Natural killer cell treated with Interleukin-12 subunit alpha and Interleukin-12 subunit beta and Interleukin-15 and Interleukin-18, amount 100 ng/mL, for 72 hours (primary cell): ENCODE measurements at places on chromosomes 6 and 20. TPM values are rescaled to one million over a fixed set of nuclear protein-coding genes. Genes with fewer than 3 reads are reported as not detected.
A peak's percentile ranks its signal among the peaks of the same experiment; 100 is the strongest.

The SEC23B gene
- 123 TPM for total RNA-seq

- peaks cover 4% of the 10 kb centered on the region for H3K36me3 ChIP-seq
- H3K27me3 ChIP-seq: peaks cover 29% of the 10 kb centered on the region
- H3K4me1 ChIP-seq: peaks cover 10% of the 10 kb centered on the region
- no peak for DNase-seq
- peak overlapping the region; percentile 40 for H3K27ac ChIP-seq
Measured at GRCh38 chr6:122790423-122791309, 1.6 kb downstream of the SMPDL3A start.

DNA sequence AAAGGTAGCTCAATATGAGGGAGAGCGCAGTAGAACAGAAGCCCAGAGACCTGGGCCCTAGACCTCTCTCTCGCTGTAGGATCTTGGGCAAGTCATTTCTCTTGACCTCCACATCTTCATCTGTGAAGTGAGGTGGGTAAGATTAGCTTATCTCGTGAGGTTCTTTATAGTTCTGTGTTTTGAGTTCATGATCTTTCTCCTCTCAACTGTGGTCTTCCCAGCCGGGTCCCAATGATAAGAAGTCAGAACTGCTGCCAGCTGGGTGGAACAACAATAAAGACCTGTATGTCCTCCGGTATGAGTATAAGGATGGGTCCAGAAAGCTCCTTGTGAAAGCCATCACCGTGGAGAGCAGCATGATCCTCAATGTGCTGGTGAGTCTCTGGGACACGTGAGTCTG, 6.9 kb downstream of the PSMF1 start:
- no peaks in the 10 kb centered on the region for H3K27me3 ChIP-seq
- no peak for DNase-seq
- H3K36me3 ChIP-seq: peaks cover 44% of the 10 kb centered on the region
- H3K27ac ChIP-seq: no peak overlapping the region
- peaks cover 34% of the 10 kb centered on the region for H3K4me1 ChIP-seq

The TNNC2 gene
- total RNA-seq: not detected

The CDK19 gene
- total RNA-seq: 15.0 TPM

GRCh38 chr6:111832833-111833418, 40.3 kb downstream of the FYN start:
- H3K36me3 ChIP-seq: peaks cover 11% of the 10 kb centered on the region
- H3K4me3 ChIP-seq: peak overlapping the region; percentile 72
- peaks cover 71% of the 10 kb centered on the region for H3K4me1 ChIP-seq
- peak overlapping the region; percentile 88 for H3K27ac ChIP-seq

The ERVFRD-1 gene
- not detected for total RNA-seq

The SYNDIG1 gene
- not detected for total RNA-seq

DNA sequence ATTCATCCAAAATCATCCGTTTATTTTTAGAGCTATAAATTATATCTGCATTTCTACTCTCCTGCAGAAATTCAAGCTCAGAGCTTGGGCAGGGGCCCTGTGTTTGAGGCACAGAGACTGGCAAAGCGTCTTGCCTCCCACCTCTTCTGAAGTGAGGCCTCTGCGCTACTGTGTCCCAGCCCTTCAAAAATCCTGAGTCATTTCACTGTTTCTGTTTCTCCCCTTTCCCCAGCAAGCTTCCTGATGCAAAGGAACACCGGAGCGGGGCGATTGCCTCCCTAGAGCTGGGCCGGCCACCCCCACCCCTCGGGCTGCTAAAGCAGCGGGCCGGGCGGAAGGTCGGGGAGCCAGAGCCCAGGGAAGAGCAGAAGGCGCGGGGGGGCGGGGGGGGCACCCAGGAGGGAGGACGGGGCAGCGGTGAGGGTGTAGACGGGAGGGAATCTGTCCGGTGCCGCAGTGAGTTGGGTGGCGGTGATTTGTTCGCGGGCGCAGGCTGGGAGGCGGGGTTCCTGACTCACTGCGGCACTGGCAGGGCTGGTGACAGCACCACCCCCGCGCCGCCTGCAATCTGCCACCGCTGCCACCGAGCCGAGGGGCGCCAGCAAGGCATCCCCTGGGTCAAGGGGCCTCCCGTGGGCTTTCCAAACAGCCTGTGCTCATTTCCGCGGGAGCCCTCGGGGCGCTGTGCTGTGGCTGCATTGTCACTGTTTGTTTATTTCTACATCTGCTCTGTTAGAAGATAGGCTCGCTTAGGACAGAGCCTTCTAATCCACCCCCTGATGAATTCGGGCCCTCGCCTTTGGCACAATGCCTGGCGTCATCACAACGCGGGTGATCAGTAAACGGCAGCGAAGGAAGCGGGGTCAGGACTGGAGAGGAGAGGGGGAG, 46.5 kb upstream of the SNAP25 start:
- peak overlapping the region; percentile 73 for H3K27ac ChIP-seq
- peak; percentile 75 for DNase-seq
- peaks cover 28% of the 10 kb centered on the region for H3K27me3 ChIP-seq
- H3K36me3 ChIP-seq: no peaks in the 10 kb centered on the region
- H3K4me1 ChIP-seq: peaks cover 6% of the 10 kb centered on the region
- H3K4me3 ChIP-seq: peak overlapping the region; percentile 76

DNA sequence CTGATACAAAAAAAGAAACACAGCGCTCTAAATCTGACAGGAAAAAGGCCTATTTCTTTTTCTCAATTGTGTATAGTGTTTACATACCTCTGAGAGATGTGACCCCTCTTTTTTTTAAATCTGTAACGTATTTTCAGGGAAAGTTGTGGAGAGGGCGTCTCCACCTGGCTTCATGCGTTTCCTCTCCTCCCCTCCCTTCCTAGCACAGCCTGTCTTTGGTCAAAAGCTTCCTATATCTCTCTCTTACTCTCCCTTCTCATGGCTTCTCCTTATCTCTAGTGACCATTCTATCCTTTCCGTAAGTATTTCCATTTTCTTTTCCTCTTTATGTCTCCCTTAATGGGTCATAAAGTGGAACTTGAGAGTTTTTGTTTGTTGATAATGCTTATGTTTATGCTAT, 458.9 kb downstream of the HACE1 start:
- no peak overlapping the region for H3K4me3 ChIP-seq
- no peaks in the 10 kb centered on the region for H3K4me1 ChIP-seq
- DNase-seq: no peak
- no peaks in the 10 kb centered on the region for H3K27me3 ChIP-seq

DNA sequence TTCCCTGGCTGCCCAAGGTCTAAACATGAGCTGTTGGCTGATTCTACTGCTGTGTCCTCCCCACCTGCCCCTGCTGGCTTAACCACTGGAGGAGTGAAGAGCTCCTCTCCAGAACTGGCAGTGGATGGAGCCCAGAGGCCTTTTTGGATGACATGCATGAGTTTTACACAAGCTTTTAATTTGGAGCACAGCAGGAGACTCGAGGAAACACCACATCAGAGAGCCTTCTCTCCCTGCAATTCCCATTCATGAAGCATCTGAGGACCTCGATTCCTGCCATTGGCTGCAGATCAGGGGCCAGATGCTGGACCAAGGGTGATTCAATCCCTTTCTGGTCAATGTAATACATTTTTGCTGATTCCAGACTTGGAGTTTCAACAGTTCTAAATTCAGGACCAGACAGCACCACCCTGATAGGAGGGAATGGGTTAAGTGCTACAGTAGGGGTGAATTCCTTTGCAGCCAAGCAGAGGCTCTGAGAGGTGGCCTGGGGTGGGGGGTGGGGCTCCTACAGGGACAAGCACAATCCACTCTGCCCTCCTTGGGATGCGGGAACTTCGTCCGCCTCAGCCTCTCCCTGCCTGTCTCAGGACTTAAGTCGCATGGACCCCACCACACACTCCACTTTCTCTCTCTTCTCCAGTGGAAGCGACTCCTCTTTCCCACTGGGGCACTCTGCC, 599 bp upstream of the PSORS1C1 start:
- DNase-seq: no peak
- peaks cover 46% of the 10 kb centered on the region for H3K27me3 ChIP-seq
- no peak overlapping the region for H3K27ac ChIP-seq
- no peak overlapping the region for H3K4me3 ChIP-seq

GRCh38 chr6:46023216-46023915, 7.7 kb upstream of the CLIC5 start:
- no peak overlapping the region for H3K4me3 ChIP-seq
- H3K27me3 ChIP-seq: peaks cover 39% of the 10 kb centered on the region
- no peak for DNase-seq
- H3K36me3 ChIP-seq: no peaks in the 10 kb centered on the region

DNA sequence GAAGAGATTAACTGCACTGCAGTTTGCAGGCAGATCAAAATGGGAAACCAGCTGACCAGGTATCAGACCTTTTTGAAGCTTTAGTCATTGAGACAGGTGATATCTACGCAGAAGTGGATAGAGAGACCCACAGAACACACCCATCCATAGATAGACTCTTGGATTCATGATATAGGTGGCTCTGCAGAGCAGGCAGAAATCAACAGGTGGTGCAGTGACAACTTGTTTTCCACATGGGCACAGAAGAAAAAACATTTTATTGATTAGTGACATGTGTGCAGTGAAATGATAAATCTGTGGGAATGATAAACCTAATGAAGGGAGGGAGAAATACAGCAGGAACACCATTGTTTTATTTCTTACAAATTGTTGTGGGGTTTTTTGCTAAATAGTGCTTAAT, 45.2 kb downstream of the NUDT3 start:
- no peak overlapping the region for H3K4me3 ChIP-seq
- H3K36me3 ChIP-seq: no peaks in the 10 kb centered on the region
- DNase-seq: no peak
- H3K4me1 ChIP-seq: peaks cover 24% of the 10 kb centered on the region
- H3K27me3 ChIP-seq: no peaks in the 10 kb centered on the region

The DNAH8 gene
- total RNA-seq: 0.22 TPM

The IMPG1 gene
- not detected for total RNA-seq

DNA sequence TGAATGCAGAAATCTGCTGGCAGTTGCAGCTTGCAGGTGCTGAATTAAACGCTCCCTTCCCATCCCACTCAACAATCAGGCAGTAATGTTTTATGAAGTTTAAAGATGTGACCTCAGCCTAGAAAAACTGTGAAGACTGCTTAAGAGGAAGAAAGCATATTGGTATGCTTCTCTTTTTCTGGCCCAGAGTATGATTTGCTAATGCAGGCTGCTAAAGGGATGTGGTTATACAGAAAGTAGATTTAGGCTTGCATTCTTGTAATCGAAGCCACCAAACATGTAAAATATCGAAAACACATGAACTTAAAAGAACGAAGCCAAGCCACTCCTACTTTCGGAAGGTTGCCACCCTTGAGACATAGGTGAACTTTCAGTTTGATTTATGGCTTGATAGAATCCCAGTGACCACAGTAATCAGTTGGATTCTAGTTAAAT, 40.7 kb downstream of the MAP3K5 start:
- peak; percentile 67 for DNase-seq
- H3K36me3 ChIP-seq: no peaks in the 10 kb centered on the region
- H3K4me1 ChIP-seq: peaks cover 72% of the 10 kb centered on the region
- no peaks in the 10 kb centered on the region for H3K27me3 ChIP-seq

The GNMT gene
- 1.1 TPM for total RNA-seq

- no peak for DNase-seq
- no peak overlapping the region for H3K27ac ChIP-seq
- no peak overlapping the region for H3K4me3 ChIP-seq
- no peaks in the 10 kb centered on the region for H3K27me3 ChIP-seq
- H3K36me3 ChIP-seq: no peaks in the 10 kb centered on the region
Measured at GRCh38 chr6:96032661-96033060, 16.9 kb downstream of the FUT9 start.

The ADGRF5 gene
- total RNA-seq: not detected

The ENPP5 gene
- total RNA-seq: 1.0 TPM

GRCh38 chr6:103326760-103327757, 1532.7 kb downstream of the HACE1 start:
- H3K27ac ChIP-seq: no peak overlapping the region
- H3K4me3 ChIP-seq: no peak overlapping the region
- DNase-seq: no peak
- no peaks in the 10 kb centered on the region for H3K36me3 ChIP-seq

DNA sequence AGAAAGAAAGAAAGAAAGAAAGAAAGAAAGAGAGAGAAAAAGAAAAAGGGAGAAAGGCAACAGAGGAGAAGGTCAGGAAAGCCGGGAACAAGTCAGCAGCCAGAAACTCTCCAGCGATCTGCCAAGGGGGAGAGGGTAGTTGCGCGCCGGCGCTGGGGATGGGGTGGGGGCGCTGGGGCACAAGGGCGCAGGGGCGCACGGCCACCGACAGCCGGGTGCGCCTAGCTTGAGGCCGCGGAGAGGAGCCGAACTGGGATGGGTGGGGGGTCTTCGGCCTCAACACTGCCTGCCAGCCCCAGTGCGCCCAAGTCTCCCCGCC, 533 bp upstream of the RSPO3 start:
- peaks cover 62% of the 10 kb centered on the region for H3K27me3 ChIP-seq
- H3K27ac ChIP-seq: no peak overlapping the region
- no peaks in the 10 kb centered on the region for H3K36me3 ChIP-seq
- H3K4me3 ChIP-seq: no peak overlapping the region
- no peak for DNase-seq
